Hypothalamus (tissue), 51 donors: ENCODE measurements at places on chromosomes 12 and 14.
A peak's percentile ranks its signal among the peaks of the same experiment; 100 is the strongest.

DNA sequence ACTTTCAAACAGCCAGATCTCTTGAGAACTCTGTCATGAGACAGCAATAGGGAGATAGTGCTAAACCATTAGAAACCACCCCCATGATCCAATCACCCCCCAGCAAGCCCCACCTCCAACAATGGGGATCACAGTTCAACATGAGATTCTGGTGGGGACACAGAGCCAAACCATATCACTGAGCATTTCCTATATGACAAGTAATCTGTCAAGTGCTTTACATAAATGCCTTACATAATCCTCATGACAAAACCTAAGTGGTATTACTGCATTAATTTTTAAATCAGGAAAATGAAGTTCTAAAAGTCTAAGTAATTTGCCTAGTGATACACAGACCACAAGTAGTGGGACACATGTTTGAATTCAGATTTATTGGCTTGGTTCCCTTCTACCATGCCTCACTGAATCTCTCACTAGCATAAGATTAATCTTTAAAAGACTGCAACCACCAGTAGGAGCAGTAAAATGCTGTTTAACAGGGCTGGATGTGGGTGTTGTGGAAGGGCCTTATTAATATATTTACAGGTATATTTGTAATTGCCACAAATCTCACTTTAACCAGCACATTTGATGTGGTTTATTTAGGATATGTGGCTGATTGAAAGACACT is 323.1 kb upstream of the FBXO33 start:
- DNase-seq: no peak

DNA sequence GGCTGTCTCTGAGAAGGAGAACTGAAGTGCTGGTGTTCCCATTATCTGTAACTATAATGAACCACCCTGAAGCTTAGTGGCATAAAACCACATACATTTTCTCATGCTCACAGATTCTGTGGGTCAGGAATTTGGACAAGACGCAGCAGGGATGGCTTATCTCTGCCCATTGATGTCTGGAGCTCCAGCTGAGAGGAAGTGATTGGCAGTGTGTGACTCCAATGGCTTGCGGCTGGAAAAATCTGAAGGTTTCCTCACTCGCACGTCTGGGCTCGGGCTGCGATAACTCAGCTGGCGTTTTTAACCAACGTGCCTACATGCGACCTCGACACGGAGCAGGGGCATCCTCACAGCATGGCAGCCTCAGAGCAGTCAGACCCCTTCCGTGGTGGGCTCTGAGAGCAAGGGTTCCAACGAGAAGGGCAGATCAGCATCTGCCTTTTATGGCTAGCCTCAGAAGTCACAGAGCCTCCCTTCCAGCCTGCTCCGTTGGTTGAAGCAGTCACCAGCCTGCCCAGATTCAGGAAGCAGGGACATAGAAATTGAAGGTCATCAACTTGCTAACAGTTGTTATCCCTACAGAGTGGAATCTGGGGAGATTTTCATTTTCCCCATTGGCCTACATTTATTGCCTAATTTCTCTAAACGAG is 143.3 kb upstream of the BCL2L14 start:
- DNase-seq: no peak

- no peak for DNase-seq
Measured at GRCh38 chr14:92584816-92585215, 71.2 kb downstream of the RIN3 start.

DNA sequence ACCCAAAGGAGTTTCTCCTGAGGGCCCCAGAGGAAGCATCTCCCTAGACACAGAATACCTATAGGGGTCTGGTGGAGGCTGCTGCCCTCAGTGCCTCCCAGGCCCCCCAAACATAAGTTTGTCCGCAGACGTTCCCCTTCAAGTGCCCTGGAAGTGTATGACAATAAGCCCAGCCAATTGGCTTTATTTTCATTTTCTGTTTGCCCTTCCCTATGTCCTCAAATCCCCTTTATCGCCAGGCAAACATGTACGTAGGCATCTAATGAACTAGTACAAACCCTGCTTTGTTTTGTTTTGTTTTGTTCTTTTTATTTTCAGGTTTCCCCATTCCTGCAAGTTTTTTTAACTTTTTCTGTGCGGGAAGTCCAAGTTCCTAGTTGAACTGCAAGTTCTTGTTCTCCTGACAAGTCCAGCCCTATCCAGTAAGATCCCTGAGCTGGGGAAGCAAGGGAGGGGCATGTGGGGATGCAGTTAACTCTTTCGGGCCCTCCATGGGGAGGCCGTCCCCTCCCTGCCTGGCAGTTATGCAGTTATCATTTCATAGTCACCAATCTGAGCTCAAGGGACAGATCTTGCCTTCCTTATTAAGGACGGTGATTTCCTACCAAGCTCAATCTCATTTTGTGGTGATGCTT is 141.9 kb downstream of the KCNA5 start:
- no peak for DNase-seq

- DNase-seq: no peak
Measured at GRCh38 chr12:127422935-127423566, 843.9 kb upstream of the TMEM132C start.

GRCh38 chr14:96168581-96168980 is 36.1 kb upstream of the BDKRB2 start:
- no peak for DNase-seq

DNA sequence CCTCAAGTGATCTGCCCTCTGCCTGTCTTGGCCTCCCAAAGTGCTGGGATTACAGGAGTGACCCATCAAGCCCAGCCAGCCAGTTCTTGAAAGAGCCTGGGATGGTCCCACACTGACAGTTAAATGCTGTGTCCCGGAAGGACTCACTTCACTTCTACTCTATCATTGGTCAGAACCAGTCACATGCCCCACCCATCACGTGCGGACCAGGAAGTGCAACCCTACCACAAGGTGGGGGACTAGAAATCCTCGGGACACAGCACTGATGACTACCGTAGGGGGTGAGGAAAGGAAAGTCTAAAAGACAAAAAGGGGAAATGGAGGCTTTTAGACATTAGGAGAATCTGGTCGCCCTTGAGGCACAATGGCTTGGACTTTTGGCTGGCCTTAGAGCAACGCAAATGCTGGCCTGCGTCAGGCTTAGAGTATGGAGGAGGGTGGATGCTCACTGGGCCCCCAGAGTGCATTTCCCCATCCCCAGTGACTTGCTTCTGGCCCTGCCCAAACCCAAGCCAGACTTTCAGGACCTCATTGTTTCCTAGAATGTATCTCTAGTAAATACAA is 207.7 kb downstream of the TTC8 start:
- DNase-seq: no peak

DNA sequence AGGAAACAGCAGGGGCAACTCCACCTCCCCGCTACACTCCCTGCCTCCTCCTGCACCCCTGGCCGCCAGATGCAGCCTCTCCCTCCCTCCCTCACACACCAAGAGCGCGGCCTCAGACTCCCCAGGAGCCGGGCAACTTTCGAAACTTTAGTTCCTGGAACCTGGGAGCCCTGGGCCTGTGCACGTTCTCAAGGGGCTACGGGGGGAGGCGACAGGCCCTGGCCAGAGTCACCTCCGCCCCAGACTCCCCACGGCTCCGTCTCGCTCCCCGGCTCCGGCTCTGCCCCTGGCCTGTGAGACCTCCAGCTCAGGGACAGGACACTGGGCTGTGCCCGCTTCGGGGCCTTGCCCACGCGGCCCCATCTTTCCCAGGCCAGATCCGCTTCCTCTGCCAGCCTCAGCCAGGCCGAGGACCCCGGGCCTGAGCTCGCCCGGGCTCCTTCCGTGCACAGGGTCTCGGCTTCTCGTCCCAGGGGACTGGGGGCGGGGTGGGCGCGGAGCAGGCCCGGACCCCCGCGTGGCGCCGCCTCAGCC is 5.5 kb downstream of the AMN start:
- no peak for DNase-seq

GRCh38 chr14:61537563-61538463 is 157.5 kb upstream of the HIF1A start:
- DNase-seq: no peak

GRCh38 chr12:88518863-88519403 is 61.3 kb downstream of the KITLG start:
- no peak for DNase-seq

- DNase-seq: no peak
Measured at GRCh38 chr12:101935890-101936746, 58.7 kb downstream of the DRAM1 start.

- no peak for DNase-seq
Measured at GRCh38 chr14:91302391-91302790, 57.9 kb upstream of the GPR68 start.

DNA sequence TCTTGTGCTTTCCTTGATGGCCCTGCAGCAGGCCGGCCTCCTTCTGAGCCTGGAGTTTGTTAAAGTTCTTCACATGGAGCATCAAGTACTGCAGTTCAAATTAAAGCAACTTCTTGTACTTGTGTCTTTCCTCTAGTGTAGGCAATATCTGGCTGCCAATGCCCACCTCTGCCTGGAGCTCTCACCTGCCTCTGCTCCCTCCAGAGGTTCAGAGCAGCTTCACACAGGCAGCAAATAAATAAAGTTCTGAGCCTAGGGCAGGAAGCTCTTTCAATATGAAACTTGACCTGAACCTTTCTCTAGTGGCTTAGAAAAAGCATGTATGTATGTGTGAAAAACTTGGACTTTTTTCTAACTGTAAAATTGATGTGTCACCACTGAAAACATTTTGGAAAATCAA is 65.9 kb downstream of the ITPR2 start:
- no peak for DNase-seq

DNA sequence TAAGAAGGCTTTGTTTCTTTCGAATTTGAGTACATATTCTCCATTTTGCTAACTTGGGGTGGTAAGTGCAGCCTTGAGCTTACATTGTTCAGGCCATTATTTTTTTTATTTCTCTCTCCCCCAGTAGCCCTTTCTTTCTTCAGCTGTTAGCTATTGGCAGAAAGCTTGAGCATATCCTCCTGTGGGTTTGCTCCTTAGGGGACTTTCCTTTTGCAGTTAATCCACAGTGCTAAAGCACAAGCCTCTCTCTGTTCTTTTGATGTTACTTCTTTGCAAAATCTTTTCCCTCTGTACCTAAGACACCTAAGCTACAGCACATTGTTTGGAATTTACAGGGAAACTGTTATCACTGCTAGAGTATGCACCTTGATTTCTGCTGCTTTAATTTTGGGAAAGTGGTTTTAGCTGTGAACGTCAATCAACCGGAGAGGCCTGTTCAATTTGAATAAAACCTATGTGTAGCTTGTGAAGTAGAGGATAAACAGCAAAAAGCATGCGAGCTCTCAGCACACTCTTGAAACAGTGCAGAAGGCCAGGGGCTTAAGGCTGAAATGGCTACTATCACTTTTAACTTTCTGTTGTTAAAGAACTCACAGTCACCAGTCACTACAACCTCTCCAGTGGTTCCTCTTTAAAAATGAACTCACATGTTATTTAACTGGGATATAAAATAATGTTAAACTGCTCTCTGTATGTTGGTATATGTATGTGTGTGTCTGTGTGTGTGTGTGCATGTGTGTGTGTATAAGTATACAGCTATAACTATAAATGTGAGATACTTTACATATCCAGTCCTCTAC is 139.2 kb downstream of the PDZRN4 start:
- DNase-seq: no peak

- DNase-seq: no peak
Measured at GRCh38 chr12:31118347-31119191, 44.9 kb downstream of the DDX11 start.

GRCh38 chr12:127144770-127145169 is 1122.2 kb upstream of the TMEM132C start:
- no peak for DNase-seq

- DNase-seq: no peak
Measured at GRCh38 chr12:45773747-45774146, 44.2 kb downstream of the ARID2 start.

DNA sequence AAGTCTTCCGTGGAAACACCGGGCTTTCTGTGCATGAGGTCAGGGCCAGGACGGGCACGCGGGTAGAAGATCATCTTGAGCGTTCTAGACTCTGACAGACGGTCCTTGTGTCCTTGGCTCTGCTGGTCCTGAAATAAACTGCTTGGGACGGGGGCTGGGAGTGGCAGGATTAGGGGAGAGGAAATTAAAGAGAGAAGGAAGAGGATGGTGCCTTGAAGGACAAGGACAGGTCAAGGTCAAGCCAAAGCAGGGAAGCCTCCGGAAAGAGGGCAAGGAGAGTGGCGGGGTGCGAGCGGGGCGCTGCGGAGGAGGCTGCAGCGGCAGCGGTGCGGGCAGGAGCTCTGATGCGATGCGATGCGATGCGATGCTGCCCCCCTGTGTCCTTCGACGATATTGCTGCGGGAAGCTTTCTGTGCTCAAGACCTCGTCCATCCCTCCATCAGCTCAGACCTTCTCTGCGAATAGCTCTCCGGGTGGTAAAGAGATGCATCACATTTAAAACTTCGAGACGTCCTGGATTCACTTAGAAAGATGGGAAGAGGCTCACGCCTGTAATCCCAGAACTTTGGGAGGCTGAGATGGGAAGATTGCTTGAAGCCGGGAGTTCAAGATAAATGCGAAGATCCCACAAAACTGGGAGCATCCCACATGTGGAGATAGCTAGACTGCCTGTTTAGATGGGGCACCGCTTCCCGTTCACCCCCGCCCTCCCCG is 110.1 kb upstream of the TMEM132D start:
- peak; percentile 82 for DNase-seq

- DNase-seq: no peak
Measured at GRCh38 chr14:60616461-60616959, 32.8 kb downstream of the SIX1 start.

- peak; percentile 20 for DNase-seq
Measured at GRCh38 chr12:48999371-49000131, at the start of gene DDN. Gene DDN, minus strand, starts transcription at chr12:48999375. Its CDS starts 88 bp downstream, at chr12:48999287.

DNA sequence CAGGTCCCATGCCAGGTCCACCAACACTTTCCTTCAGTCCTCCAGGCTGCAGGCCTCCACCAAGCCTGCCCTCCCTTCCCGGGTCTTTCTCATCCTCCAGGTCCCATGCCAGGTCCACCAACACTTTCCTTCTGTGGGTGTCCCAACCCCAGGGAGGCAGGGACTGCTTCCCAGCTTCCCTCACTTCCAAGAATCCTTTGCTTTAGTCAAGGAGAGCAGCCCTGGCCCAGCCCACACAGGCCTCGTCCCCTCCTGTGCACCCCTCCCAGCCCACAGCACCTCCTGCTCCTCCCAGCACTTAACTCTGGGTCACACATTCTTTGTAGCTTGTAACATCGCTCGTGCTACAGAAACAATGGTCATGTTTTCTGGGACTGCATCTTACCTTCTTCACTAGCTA is 72.9 kb downstream of the TESC start:
- no peak for DNase-seq

GRCh38 chr12:132071830-132072384 is 72.2 kb downstream of the DDX51 start:
- no peak for DNase-seq

GRCh38 chr14:65042296-65042695 is 55.6 kb downstream of the FNTB start:
- no peak for DNase-seq

GRCh38 chr12:41683023-41683422 is 461.7 kb downstream of the GXYLT1 start:
- DNase-seq: no peak

DNA sequence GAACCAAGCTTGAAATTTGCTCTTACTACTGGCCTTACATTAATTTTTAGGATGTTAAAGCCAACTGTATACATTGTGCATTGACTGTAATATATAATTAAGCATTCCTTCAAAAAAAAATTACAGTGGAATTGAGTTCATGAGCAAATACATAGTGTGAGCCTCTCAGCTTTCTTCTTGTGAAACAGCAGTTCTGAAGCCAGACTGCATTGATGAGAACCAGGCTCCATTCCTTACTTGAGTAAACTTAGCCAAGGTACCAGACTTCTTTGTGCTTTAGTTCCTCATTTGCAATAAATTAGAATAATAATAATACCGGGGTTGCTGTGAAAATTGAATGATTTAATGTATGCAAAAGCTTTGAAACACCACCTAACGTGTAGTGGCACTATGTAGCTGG is 169.5 kb downstream of the ANO4 start:
- DNase-seq: no peak
